ENCODE measurements at places on chromosomes 3 and 15.

GRCh38 chr3:27290760-27291159, 78.4 kb downstream of the NEK10 start:
- peak; percentile 20 for DNase-seq

- peak; percentile 31 for DNase-seq
Observed at GRCh38 chr3:48595075-48595525, at the start of gene COL7A1. Gene COL7A1 (minus strand): TSS chr3:48595329. CDS start chr3:48595159, 170 bp downstream.

- no peak for DNase-seq
Observed at GRCh38 chr3:188899881-188900280, 271.9 kb upstream of the TPRG1 start.

- DNase-seq, result no peak
Observed at GRCh38 chr3:46356276-46356675, 2.4 kb downstream of the CCR2 start.

Data from AG10803 (cell line).